ENCODE measurements at places on chromosomes 4 and X.

- no peak for DNase-seq
These were observed 167.6 kb downstream of the ARHGAP24 start for GRCh38 chr4:85642356-85643100.

DNA sequence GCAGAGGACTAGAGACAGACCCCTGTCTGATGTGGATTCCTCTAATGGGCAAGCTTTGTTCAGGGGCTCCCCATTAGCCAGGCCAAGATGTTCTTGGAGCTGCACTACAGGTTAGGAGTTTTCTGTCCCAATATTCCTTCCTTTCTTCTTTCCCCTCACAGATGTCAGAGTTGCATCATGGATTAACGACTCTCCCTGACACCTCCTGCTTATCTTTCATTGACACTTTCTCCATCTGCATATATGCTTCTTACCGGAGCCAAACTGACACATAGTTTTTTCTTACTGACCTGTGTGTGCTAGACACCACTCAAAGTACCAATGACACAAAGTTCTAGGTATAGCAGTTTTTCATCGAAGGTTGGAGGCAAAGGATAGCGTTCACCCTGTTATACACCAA is 228.6 kb upstream of the HCCS start:
- DNase-seq: no peak

GRCh38 chrX:53288189-53288588 is 6.8 kb upstream of the IQSEC2 start:
- peak; percentile 55 for DNase-seq

- DNase-seq: no peak
These were observed 33.5 kb downstream of the NAT8L start for GRCh38 chr4:2092669-2093053.

DNA sequence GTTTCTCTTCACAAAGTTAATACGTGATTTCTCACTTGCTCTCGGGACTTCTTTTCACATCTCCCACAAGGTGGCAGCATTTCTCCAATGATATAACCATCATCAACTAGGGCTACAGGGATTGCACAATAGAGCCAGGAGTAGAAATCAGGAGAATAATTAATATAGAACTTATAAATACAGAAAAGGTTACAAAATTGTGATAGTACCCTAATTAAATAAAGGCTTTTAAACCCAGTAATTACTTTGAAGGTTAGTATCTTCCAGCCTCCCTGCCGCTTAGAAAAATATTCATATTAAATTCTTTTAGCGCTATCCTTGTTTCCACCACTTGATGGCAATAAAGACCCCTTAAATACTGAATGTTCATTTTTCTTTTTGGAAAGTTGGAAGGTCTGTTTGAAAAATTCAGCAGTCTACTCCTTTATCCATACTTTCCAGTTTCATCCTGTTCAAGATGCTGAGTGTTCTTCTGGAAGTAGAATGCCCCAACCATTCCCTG is 65.8 kb downstream of the RASGEF1B start:
- DNase-seq: peak; percentile 91

DNA sequence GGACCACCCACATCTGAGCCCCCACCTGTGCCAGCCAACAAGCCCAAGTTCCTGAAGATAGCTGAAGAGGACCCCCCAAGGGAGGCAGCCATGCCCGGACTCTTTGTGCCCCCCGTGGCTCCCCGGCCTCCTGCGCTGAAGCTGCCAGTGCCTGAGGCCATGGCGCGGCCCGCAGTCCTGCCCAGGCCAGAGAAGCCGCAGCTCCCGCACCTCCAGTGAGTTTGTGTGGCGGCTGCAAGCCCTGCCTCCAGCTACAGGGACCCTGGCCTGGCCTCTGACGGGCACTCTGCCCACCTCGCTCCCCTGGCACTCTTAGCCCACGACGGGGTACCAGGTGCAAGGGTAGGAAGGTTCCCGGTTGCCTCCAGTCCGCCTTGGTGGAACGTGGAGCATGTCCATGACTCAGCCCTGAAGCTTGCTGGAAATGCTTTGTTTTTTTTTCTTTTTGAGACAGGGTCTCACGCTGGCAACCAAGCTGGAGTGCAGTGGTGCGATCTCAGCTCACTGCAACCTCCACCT is 13.7 kb upstream of the ADD1 start:
- no peak for DNase-seq
